ENCODE measurements at places on chromosomes 5 and 9.

GRCh38 chr5:96433066-96433447 is at the start of gene PCSK1:
TSS of gene PCSK1 (minus strand) at chr5:96433248. CDS start at chr5:96433042, 206 bp downstream.
- DNase-seq, result no peak

DNA sequence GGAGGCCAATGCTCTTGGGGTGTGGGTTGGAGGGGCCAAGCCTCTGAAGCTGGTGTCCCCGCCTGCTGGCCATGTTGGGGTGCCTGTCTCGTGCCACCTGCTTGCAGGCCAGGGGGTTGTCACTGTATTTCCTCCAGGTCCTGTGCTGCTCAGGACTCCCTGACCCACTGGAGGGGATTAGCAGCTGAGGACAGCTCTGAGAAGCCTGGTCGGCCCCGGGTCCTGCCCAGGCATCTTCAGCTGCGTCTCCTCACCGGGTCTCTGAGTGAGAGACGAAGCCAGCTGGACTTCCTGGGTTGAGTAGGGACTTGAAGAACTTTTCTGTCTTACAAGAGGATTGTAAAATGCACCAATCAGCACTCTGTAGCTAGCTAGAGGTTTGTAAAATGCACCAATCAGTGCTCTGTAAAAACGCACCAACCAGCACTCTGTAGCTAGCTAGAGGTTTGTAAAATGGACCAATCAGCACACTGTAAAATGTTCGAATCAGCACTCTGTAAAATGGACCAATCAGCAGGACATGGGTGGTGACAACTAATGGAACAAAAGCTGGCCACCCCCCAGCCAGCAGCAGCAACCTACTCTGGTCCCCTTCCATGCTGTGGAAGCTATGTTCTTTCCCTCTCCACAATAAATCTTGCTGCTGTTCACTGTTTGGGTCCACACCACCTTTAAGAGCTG is 20.6 kb upstream of the SLC9A3 start:
- DNase-seq, result no peak

DNA sequence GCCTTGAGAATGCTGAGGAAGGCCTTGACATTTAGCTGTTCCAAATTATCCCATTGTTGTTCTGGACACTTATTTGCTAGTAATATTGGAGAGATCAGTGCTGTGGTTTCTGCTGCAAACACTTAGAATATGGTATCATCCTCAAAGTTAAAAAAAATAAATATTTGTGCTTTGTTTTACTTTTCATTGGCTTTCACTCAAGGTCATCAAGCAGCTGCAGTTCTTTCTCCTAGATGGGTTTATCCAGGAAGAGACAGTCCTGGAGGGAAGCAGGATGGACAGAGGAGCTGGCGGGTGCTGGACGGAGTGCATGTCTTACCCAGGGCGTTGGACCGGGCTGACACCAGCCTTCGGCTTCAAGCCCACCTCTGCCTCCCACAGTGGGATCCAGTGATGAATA is 193.6 kb downstream of the MTRR start:
- no peak for DNase-seq

GRCh38 chr5:68433526-68433922 is 218.0 kb downstream of the PIK3R1 start:
- peak; percentile 23 for DNase-seq
